ENCODE measurements at places on chromosomes 7 and 10.

DNA sequence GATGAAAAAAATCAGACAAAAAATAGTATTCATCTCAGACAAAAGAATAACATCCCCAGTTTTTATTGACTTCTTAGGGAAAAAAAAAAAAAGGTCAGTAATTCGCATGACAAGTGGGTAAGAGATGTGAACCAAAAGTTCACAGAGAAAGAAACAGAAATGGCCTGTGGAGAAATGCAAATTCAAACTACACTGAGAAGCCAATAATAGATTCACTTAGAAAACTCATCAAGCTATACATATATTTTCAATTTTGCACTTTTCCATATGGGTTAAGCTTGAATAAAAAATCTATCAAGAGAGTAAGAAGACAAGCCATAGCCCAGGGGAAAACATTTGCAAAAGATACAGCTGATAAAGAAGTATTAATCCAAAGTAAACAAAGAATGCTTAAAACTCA is 28.0 kb downstream of the HERC4 start:
- DNase-seq = no peak

DNA sequence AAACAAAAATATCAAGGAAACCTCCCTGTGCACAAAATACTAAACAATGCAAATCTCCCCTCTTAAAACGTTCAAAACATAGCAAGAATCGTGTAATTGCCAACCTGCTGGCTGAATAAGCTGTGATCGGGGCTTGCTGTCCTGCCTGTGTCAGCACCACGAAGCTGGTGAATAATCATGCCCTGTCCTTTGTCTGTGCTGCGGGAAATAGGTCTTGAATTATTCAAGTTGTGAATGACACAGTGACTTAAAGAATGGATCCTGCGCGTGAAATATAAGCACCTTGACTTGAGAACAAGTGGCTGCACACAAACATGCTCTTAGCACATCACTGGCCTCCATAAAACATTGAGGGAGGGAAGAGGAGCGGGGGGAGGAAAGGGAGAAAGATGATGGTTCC is 130.2 kb downstream of the OAT start:
- no peak for DNase-seq

- no peak for DNase-seq
These were observed 35.7 kb downstream of the CADPS2 start for GRCh38 chr7:122850528-122850927.

DNA sequence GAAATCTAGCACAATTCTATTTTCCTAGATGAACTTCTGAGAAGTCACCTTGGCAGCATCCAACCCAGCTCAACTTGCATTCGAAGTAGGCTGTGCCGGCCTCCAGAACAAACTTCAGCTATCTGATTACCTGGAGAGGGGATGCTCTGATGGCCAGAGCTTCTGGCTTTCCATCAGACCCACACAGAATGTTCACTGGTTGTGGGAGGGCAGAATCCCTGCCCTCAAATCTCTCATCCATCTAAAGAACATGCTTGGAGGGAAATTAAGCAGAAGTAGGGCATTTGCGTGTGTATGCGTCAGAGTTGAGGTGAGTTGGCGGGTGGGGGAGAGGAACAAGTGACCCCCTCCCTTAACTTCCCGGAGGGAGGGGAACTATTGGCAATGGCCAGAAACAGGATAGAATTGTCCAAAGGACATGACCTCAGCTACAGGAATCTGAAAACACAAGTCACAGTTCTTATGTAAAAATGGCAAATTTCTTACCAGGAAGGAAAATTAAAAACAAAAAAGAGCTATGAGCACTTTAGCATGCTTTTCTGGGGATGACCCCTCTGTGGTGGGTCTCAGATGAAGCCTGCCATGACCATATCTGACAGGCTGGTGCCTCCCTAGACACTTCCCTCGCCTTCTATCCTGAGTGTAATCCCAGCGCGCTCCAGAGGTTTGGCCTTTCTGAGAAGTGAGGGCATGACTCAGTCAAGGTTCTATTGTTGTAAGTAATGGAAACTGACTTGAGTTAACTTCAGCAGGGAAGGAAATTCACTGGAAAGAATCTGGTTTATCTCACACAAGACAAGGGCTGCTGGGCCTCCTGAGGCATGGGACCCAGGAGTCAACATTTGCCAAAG is 278.8 kb downstream of the RPS24 start:
- DNase-seq = no peak

GRCh38 chr7:155804897-155805825 is 7.1 kb downstream of the SHH start:
- DNase-seq = no peak

DNA sequence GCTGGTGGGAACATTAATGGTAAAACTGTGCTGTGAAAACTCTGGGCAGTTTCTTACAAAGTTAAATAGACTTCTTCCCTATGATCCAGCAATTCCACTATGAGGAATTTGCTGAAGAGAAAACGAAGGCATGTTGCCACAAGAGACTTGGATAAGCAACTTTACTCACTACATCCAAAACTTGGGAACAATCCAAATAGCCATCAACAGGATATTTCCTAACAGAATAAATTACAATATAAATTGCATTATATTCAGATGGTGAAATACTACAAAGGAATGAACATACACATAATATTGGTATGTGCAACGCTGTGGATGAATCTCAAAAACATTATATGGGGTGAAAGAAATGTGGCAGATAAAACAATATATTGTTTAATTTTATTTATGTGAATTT is 21.4 kb upstream of the MKI67 start:
- DNase-seq = no peak

DNA sequence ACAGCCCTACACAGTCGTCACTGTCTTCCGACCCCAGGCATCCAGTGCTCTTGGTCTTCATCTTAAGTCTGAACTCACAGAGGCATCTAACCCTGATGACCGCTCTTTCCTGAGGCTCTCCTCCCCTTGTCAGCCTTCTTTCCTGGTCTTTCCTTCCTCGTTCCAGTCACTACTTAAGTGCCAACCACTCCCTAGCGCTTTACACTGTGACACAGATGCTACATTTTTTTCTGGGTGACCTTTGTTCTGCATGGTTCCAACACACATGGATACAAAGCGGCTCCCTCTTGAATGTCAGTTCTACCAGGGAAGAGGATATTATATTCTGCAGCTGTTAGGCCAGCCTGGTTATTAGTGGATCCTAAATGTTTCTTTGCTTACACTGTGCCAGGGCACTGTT is 12.7 kb downstream of the YWHAG start:
- DNase-seq = no peak

DNA sequence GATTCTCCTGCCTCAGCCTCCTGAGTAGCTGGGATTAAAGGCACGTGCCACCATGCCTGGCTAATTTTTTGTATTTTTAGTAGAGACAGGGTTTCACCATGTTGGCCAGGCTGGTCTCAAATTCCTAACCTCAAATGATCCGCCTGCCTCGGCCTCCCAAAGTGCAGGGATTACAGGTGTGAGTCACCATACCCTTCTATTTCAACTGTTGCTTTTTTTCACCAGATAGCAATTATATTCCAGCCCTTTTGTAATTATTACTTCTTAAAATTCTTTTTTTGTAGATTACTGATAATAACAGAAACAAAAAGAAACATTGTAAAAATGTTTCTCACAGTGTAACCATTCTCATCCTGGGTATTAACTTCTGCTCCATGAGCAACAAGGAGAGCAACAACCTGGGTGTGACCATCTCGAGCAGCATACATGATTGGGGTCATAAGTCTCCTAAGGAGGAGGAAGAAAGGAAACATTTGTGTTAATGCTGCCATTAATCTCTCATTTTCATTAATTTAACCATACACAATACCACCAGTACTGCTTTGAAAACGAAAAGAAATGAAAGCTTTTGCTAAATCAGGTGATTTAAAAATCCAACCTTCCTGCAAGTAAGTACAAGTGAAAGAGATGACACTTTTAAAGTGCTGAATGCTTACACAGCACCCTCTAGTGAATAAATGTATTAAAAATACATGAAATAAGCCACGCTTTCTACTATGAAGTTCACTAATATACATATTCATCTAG is 41.8 kb downstream of the ASZ1 start:
- no peak for DNase-seq

DNA sequence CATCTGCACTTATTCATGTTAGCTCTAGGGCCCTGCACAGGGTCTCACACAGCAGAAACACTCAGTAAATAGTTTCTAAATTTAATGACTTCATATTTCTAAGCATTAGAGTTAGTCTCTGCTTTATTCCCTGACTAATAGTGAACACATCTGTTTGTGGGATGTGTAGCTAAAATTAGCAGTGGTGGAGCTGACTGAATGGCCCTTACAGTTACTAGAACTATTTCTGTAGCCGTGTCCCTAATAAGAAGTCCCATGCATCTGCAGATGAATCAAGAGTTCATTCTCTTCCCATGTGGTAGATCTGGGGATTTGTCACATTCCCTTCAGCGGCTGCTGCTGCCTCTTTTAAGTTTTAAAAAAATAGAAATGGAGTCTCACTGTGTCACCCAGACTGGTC is 11.7 kb downstream of the MAP3K8 start:
- no peak for DNase-seq

DNA sequence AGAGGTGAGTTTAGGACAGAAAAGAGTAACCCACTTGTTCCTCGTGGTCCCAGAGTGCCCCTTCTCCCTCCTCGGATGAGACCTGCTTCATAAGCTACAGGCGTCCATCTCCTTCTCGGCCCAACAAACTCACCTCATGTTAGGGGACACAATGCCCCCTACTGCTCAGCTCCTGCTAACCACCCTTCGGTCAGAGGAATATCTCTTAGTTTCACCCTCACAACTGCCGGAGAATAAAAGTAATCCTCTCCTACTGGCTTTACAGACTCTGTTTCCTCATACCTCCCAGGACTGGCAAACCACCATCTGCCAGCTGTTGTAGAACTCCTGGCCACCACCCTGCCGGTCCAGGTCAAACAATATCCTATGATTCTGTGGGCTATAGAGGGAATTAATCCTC is 3.2 kb downstream of the AKR1B15 start:
- DNase-seq = no peak

DNA sequence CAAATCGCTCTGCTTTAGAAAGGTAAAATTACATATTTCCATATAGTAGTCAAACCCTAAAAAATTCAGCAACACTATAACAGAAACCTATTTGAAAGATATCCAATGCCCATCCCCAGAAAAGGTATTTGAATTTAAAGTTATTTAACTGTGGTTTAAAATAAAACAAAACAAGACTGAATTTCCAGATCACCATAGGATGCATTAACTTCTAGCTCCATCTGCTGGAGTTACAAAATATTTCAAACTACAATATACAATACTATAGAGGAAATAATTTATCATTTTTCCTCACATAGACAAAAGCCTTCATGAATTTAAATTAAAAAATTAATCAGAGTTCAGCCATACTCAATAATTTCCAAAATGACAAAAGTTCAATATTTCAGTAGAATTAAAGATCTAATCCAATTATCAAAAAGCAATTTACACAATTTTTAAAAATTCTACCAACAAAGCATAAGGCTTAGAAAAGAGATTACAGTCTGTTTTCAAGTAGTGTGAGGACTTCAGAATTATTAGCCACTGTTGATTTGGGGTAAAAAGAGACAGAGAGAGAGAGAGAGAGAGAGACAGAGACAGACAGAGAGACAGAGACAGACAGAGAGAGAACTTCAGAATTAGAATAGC is 75.9 kb downstream of the LMBR1 start:
- DNase-seq = no peak

Measured in right lobe of liver (tissue), 6 donors.